ENCODE measurements at places on chromosomes 5 and 9. TPM values are rescaled to one million over a fixed set of nuclear protein-coding genes. Genes with fewer than 3 reads are reported as not detected.

Gene MRPS2
- 82.9 TPM for total RNA-seq

Gene SEMA5A
- total RNA-seq: not detected

Gene CHD1
- 25.3 TPM for total RNA-seq

Gene PROB1
- total RNA-seq: 0.28 TPM

Gene TRIM36
- 2.6 TPM for total RNA-seq

Gene RNF130
- total RNA-seq: 43.3 TPM

Gene PRR16
- total RNA-seq: not detected

Gene ZBTB26
- total RNA-seq: 2.3 TPM

Gene SPATA31D4
- not detected for total RNA-seq

Gene TAF11L4
- not detected for total RNA-seq

Gene ZFAND5
- 113 TPM for total RNA-seq

Gene CBY3
- total RNA-seq: not detected

Gene IGFBPL1
- total RNA-seq: 2.4 TPM

Data from A549 treated with ZK216348 at 1 μM for 4 hours (cell line).